ENCODE measurements at places on chromosomes 11 and 22.

DNA sequence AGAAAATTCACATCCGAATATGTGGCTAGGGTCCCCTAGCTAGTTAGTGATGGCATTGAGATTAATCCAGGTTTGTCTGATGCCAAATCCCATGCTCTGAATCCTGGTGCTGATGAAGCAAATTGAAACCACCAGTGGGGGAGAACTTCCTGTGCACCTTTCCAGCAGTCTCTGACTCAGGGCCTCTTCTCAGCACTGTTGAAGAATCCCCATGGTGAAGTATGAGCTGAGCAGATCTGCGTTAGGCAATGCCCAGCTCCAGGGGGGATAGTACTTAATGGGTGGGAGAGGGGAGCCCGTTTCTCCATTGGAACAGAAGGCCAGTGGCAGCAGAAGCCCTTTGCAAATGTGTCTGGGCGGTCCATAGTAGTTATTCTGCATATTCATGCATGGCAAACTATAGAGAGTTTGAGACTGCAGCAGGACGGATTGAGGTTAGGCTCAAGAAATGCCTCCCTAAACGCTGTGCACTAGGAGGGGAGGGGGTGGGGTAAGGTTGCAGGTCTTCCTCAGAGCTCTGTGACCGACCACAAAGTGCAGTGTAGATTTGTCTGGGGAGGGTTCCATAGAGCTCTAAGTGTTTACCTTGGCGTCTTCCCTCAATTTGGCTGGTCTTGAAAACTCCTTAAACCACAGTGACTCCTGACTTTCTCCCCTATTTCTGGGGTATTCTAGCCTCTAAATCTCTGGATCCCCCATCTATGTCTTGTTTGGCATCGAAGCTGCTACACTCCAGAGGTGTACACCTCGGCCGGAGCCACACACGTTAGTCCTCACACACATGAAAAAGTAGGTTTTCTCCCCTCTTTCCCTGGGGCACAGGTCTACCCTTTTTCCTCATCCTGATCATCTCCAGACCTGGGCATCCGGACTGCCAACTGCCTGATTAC lies 4.8 kb downstream of the POU2F3 start:
- no peak for DNase-seq

GRCh38 chr22:24465975-24466374 lies 29.2 kb upstream of the UPB1 start:
- DNase-seq: no peak

DNA sequence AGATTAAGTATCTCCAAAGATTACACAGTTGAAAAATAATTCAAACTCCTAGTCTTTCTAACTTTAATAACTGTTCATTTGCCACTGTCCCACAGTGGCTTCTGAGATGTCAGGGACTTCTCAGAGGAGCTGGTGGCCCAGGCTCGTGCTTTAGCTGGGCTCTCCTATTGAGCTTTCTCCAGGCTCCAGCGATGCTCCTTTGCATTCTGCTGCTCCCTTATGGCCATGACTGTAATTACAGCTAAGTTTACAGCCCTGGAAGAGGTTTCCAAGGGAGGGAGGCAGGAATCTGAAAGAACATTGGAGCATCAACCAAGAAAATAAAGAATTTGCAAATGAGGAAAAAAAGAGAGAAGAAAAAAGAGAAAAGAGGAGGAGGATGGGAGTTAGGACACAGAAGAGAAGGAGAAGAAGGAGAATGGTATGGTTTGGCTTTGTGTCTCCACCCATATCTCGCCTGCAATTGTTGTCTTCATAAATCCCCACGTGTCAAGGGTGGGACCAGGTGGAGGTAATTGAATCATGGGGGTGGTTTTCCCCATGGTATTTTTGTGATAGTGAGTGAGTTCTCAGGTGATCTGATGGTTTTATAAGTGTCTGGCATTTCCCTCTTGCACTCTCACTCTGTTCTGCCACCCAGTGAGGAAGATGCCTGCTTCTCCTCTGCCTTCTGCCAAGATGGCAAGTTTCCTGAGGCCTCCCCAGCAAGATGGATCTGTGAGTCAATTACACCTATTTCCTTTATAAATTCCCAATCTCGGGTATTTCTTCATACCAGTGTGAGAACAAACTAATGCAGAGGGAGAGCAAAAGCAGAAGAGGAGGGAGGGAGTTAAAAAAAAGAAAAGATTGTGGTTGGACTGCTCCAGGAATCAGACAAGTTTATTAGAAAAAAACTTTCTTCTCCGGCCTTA lies 857.0 kb downstream of the KCNA4 start:
- DNase-seq: no peak

DNA sequence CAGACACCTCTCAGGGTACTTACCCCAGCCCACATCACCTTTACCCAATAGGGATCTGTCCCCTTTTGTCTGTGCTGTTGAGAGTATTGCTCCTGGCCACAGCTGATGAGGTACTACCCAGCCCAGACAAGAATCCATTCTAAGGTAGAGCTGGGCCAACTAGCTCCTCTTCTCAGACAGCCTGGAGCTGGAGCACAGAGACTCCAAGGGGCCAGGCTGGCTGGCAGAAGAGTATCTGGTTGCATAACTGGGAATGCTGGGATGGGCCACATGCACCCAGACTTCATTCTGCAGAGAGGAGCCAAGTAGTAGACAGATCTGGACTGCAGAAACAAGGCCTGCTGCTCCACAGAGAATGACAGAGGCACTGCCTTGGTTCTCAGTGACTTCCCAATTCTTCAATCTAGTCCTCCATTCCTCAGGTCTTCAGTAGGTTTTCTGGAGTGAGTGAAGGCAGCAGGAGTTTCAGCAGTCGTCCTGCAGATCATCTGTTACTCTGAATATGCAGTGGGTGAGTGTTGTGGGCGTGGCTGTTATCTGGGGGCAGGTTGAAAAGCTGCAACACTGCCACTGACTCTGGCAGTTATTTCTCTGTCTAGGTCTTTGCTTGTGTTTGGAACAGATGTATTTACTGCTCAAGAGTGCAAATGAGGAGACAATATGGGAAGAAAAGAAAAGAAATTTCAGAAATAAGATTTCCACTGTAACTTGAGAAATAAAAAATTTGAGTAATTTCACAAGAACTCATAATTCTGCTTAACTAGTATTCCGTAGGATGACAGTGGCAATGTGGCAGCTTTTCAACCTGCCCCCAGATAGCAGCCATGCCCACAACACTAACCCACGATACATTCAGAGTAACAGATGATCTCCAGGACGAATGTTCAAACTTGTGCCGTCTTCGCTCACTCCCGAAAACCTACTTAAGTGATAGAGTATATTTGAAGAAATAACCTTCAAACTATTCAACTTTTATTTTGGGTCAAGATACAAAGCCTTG lies 34.9 kb downstream of the MAPK1 start:
- no peak for DNase-seq

GRCh38 chr11:78270971-78271370 lies 82.3 kb downstream of the USP35 start:
- no peak for DNase-seq

DNA sequence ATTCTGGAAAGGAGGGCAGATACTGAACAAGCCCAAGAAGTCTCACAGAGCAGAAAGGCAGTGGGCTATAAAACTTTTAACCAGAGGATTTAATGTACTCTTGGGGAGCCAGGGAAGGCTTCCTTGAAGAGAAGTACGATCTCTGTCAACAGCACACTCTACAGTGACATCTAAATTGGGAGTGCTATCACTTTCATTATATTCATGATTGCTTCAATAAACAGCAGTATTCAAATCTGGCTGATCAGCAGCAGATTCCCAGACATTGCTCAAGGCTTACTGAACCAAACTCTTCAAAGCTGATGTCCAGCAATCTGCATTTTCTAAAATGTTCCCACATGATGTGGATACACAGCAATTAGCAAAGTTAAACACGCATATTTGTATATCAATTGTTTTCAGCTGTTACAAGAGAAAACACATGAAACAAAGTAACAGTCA lies 44.2 kb downstream of the SYTL2 start:
- no peak for DNase-seq

DNA sequence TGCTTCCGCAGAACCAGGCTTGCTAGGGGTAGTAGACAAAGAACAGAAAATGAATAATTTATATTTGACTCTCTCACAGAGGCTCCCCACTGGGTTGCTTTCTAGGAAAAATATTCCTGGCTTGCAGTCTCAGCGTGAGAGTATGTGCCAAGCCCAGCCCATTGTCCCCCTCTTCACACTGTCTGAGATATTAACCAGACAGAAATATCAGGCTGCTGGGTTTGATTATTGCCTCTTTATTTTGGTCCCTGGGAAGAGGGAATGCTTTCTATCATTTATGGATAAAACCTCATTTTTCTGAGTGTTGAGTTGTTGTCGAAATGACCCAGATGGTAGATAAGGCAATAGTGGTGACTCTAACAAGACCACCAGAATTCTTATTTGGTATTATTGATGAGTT lies 367.9 kb downstream of the METTL15 start:
- DNase-seq: no peak

- DNase-seq: no peak
These were observed 11.1 kb upstream of the MS4A2 start for GRCh38 chr11:60077216-60077817.

DNA sequence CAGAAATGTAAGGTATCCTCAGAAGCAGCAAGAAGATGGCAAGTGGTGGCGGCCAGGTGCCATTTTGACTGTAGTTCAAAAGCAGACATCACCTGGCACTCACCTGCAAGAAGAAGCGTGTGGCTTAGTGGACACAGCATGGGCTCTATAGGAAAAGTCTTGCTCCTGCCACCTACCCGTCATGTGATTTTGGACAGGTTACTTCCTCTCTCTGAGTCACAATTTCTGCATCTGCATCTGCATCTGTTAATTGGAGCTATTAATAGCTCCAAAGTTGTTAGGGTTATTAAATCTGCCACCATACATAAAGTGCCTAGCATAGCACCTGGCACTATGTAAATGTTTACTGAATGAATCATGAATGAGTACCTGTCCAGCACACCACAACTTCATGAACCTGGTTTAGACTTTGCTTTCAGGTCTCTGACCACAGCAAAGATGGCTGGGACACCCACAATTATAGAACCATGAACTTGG lies 16.8 kb downstream of the RAB30 start:
- DNase-seq: no peak

DNA sequence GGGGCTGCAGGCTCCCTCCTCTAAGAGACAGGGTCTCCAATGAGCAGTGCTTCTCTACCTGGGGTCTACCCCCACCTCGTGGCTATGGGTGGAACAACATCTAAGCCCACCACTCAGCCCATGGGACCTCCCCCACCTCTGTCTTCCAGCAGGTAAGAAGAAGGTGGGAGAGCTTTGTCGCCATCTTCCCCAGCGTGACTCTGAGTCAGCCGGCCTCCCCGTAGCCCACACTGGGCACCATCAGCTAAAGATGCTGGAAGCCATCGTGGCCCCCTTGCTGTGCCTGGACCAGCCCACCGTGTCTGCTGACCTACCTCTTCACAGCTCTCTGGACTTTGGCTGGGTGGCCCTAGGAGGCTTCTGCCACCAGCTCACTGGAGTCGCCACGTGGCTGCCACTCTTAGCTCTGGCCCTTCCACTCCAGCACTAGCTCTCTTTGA lies 944 bp downstream of the C11orf86 start:
- no peak for DNase-seq

DNA sequence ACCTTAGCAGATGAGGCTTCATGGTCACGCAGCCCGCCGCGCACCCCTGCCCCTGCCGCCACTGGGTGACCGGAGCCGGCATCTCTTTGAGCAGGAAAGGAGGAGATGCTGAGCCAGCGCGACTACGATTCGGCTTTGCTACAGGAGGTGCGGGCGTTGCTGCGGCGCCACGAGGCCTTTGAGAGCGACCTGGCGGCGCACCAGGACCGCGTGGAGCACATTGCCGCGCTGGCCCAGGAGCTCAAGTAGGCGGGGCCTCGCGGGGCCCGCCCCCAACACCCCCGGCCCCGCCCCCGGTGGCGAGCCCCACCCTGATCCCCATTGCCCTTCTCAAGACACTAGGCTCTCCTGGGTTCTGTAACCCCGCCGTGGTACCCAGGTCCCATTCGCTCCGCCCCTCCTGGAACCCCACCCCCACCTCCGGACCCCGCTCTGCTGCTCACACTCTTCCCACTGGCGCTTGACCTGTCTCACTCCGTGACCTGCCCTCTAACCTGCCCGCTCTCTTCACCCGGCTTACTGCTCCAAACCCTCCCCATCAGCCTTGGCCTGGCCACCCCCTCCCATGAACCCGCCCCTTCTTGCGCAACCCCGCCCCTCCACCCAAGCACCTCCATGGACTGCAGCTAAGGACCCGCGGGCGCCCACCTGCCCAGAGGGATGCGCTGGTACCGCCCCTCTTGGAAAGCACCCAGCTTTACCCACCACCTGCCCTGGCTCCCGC lies 9.1 kb downstream of the CTSF start:
- DNase-seq: no peak

DNA sequence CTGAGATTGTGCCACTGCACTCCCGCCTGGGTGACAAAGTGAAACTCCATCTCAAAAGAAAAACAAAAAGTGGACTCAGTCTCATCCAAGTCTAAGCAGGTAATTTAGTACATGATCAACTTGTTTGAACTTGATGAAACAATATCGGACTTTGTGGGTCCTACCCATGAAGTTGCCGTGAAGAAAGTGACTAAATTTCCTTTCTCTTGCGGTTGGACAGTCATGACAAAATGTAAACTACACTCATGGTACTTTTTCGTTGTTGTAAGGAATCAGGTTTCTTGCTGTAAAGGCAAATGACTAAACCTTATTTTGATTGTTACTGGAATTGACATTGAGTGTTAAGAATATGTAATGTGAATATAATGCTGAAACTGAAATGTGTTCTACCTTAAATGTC lies 164.5 kb upstream of the PLET1 start:
- DNase-seq: no peak

DNA sequence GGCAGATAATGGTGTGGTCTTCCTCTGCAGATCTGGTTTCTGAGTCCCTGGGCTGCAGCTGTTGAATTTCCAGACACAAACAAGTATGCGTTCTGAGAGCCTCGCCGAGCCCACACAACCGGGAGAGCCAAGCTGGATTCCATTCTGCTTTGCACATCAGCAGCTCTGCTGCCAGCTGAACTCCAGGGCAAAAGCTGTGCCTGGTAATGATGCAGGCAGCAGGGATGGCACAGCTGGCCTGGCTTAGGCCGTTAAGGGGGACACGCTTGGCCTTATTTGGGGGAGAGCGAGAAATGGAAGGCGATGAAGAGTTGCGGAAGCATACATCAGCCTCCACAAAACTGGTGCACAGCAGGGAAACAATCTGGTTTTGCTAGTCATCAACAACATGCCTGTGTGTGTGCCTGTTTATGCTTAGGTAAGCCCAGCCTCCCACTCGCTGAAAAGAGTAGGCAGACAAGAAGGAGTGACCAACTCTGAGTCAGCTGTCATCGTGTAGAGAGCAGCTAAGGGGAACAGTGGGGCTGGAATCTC lies 25.1 kb downstream of the ADAMTS8 start:
- no peak for DNase-seq
